Fibroblast of skin of left biceps (primary cell): ENCODE measurements at places on chromosomes 7 and 10.

- DNase-seq = no peak
Measured at GRCh38 chr10:91776266-91776665, 22.0 kb upstream of the TNKS2 start.

DNA sequence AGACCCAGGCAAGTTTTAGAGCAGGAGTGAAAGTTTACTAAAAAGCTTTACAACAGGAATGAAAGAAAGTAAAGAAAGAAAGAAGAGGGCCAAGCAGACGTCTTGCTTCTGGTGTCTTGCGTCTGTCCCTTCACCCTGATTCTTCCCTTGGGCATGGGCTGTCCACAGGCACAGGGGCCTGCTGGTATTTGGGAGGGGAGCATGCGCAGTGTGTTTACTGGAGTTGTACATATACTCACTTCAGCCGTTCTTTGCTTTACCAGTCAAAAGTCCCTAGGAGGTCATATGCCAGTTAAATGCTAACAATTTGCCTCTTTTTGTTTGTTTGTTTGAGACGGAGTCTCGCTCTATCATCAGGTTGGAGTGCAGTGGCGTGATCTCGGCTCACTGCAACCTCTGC lies 875.9 kb downstream of the REEP3 start:
- DNase-seq = no peak

- peak; percentile 46 for DNase-seq
Measured at GRCh38 chr10:36489611-36490228, 635.7 kb upstream of the ANKRD30A start.

DNA sequence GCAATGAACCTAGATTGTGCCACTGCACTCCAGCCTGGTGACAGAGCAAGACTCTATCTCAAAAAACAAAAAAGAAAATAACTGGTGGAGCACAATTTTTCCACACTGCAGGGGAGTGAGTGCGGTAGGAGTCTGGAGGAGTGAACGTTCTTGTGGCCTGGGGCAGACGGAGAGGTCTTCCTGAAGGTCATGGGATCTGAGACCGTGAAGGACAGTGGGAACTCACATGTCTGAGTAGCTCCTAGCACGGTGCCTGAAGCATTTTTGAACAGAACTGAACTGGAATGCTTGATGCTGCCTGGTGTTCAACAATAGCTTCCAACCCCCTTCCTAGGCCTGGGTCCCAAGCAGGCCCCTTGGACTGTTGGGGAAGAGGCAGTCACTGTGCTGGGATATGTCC lies 84.3 kb upstream of the PODXL start:
- DNase-seq = no peak

- no peak for DNase-seq
Measured at GRCh38 chr7:69169386-69169785, 428.9 kb upstream of the AUTS2 start.

DNA sequence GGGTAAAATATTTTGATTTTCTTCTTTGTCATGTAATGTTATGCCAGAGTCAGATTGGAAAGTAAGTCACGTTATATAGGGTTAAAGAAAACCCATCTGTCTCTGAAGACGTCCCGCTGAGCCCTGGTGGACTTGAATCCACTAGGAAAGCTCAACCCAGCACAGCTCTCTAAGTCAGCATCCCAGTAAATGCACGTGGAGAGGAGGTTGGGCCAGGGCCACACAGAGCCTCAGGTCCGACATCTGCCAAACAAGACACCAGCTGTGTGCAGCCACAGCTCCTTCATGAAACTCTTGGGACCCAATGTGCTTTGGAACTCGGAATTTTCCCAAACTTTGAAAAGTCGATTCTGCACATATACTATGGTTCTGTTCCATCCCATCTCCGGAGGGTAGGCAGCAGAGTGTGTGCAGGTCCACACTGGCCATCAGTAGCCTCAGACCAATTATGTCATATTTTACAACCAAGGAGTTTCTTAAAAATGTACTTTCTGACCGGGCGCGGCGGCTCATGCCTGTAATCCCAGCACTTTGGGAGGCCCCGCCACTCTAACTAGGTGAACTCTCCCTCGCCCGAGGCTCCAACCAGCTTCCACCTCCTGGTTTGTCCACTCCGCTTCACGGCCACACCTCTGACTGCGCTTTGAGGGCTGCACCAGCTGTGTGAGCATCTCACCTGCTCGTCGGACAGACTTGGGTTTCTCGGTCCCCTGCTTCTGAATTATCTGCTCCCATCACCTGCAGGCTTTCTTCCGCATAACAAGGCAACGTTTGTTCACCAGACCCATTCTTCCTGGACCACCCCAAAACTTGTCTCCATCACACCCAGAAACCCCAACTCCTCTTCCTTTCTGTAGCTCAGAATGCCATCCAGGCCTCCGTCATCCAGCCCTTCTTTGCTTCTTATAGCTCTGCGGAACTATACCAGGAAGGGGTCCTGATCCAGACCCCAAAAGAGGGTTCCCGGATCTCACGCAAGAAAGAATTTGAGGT lies 29.7 kb upstream of the DNAJB6 start:
- DNase-seq = no peak

GRCh38 chr10:53840653-53841052 lies 960.4 kb downstream of the PCDH15 start:
- no peak for DNase-seq

DNA sequence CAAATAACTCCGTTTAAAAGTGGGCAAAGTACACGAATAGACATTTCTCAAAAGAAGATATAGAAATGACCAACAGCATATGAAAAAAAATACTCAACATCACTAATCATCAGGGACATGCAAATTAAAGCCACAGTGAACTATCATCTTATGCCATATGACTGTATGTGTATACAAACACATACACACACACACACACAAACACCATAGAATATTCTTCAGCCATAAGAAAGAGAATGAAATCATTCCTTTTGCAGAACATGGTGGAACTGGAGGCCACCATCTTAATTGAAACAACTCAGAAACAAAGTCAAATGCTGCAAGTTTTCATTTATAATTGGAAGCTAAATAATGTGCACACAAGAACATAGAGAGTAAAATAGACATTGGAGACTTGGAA lies 1019.4 kb downstream of the KCNMA1 start:
- DNase-seq = no peak

GRCh38 chr7:47231032-47231431 lies 350.9 kb downstream of the TNS3 start:
- DNase-seq = no peak

DNA sequence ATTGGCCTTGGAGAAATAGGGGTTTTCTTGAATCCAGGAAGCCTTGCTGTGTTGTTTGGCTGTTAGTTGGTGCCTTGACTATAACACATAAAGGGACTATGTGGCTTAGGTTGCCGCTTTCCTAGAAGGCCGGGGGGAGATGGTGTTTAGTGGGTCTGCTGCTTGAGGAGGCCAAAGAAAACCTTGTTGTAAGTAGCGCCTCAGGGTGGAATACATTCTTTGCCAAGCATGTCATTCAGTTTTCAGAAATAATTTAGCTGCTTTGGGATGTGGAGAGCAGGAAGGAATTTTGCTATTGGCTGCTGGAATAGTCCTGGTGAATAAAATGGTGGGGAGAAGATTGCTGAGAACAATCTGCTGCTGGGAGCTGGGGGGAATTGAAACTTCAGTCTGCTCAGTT lies 132.9 kb upstream of the WNT16 start:
- no peak for DNase-seq

DNA sequence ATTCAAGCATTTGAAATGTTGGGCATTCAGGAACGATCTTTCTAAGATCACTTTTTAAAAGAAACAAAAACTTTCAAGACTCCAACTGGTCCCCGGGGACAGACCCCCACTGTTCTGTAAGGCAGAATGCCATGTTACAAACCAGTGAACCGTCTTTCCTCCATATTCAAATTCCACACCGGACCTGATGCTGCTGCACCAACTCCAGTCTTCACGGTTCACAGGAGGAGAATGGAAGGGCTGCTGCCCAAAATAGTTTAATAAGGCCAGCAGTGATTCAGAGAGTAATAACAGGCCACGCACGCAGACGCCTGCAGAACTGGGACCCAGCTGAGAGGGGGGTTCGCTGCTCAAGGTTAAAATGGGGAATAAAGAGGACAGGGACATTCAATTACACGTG lies 47.2 kb downstream of the OSBPL3 start:
- no peak for DNase-seq

GRCh38 chr7:91165006-91165845 lies 99.0 kb upstream of the FZD1 start:
- peak; percentile 80 for DNase-seq

DNA sequence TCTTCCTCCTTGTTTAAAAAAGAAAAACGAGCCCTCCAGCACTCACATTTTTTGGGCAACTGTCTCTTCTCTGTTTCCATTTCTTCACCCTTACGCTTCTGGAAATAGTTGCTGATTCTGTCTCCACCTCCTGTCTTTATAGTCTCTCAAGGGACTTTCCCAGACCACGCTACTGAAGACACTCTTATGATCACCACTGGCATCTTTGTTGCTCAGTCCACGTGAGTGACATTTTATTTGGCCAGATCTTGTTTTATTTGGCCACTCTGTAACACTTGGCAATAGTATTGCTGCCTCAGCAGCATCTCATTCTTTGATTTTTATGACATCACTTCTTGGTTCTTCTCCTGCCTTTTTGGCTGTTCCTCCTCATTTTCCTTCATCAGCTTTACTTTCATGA lies 21.6 kb upstream of the NME8 start:
- no peak for DNase-seq

DNA sequence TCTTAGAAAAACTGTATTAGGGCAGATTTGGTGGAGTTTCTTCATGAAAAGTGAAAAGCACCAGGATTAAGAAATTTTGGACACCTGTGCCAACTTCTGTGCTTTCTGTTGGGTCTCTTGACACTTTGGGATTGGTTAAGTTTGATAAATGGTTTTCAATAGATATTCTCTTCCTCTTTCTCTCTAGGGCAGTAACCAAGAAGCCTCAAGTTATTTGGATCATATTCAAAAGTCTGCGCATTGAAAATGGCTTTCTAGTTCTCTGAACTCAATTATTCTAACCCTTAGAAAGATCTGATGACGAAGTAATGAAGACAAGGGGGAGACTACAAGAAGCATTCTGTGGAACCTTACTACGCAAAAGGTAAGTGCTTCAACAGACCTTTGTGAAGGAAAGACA lies 144.0 kb upstream of the CCDC6 start:
- DNase-seq = no peak

DNA sequence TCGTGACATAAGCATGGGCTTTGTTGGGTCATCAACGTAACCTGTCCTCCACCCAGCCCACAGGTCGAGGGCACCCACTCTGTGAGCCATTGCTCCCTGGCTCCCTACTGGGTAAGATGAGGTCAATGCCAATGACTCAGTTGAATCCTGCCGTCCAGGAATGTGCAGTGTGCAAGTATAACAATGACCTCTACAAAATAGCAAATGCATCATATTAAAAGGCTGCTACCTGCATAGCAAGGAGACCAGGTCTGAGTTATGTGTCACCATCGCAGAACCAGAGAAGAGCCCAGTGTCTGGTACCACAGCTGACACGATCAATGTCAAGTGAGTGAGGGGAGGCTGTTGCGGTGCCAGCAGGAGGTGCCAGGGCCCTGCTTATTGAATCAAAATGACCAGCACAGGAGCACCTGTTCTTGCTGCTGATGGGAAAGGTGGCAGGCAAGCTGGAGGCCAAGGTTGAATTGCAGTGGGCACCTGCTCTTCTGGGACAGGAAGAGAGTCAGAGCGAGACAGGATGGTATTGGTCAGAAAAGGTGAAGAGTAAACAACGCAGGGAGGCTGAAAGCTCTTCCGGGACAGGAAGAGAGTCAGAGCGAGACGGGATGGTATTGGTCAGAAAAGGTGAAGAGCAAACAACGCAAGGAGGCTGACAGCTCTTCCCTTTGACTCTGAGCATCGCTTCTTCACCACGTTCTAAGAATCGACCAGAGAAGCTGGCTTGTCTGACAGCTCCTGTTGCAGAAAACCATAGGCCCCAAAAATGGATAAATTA lies 108.7 kb upstream of the ADAM12 start:
- no peak for DNase-seq

- no peak for DNase-seq
Measured at GRCh38 chr10:31761156-31761555, 167.5 kb downstream of the ARHGAP12 start.

- DNase-seq = peak; percentile 25
Measured at GRCh38 chr7:115635376-115635775, 395.2 kb downstream of the TFEC start.

DNA sequence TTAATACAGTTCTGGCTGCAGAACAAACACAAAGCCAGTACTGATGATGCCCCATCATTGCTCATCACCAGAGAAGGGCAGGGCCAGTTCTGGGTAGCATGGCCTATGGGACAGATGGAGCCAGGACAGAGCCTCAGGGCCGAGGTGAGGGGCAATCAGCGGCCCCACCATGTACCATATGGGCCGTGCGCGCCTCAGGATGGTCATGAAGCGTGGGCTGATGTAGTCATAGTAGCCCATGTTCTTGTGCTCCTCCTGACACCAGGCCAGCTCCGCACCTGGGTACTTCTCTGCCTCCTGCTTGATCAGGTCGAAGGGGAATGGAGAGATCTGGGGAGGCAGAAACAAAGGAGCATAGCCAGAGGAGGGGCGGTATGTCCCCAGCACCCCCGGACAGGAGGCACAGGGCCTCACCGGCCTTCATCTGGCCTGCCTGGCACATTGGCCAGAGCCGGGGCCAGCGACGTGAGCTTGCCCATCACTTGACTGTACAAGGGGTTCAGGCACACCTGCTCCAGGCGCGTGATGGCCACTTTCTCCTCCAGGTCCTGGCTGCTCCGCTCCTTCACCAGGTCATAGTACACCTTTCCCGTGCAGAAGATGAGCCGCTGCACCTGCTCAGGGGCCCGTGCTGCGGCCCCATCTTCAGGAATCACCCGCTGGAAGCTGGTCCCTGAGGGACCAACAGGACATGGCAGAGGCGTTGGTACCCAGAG lies 26.1 kb downstream of the OGDHL start:
- no peak for DNase-seq

GRCh38 chr10:27620430-27621397 lies 116.6 kb downstream of the RAB18 start:
- DNase-seq = peak; percentile 96

DNA sequence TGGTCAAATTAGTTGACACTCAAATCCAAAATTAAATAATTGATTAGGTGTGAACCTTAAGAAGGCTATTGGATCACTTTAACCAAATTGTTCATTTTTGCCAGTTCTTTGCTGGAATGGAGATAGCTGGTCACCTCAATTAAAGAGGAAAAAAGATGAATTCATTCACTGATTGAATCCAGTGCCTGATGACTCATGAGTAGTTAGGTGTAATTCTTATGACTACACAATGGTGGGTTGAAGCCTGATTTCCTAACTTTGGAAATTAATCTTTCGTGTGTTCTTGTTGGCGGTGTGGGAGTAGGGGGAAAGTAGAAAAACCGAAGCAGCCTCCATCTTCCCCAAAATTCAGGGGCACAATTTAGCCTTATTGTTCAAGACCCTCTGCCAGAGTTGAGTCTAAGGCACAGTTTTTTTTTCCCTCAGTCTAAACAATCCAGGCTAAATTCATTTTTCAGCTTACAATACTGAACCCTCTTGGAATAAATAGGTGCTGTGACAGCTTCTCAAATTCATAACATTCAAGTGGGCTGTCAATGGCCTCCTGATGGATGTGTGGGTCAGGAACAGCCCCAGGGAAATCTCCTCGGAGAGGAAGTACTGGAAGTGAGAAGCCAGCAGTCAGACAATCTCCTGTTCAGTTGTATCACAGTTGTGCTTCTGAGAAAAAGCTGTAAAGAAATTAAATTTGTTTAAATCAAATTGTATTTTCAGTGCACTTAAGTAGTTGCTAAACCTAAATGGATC lies 356.6 kb downstream of the BBS9 start:
- DNase-seq = no peak

GRCh38 chr7:6171532-6172223 lies 100.7 kb downstream of the CYTH3 start:
- DNase-seq = no peak

- DNase-seq = peak; percentile 10
Measured at GRCh38 chr7:98329791-98330373, 48.4 kb downstream of the BRI3 start.
